ENCODE measurements at places on chromosomes 3 and 15.

GRCh38 chr3:126530171-126531050, 6.5 kb downstream of the CHST13 start:
- DNase-seq: no peak

DNA sequence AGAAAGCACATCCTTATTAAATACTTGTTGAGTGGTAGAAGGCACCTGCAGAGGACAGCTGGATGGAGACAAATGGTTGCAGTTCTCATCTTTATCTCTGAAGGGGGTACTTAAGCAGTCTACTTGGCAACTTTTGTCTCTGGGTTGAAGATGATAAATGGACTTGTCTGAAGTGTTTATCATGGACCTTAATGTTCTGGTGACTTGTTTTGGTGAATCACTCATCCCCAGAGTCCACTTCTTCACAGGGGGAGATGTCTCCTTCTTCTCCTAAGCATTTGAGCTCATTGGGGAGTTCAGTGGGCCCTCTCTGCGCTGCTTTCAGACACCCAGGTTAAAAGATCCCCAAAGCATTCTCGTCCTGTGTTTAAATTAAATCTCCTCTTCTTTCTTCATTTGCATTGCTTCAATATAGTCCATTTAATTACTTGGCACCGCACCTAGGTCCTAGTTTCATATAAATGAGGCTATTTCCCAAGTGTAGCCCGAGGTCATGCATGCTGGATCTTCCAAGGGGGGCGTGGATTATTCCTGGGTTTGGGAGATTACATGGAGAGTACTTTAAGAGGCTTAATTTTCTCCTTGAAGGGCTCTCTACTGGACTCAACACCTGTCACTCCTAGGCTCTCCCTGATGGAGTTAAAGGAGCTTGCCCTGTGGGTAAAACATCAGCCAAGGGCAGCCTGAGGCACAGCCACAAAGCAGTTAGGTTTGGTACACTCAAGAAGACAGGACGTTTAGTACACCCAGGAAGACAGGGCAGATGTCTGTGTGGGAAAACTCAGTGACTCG, 239.3 kb upstream of the C2CD4B start:
- no peak for DNase-seq

GRCh38 chr15:81023483-81024264, 23.0 kb downstream of the TLNRD1 start:
- no peak for DNase-seq

GRCh38 chr3:171801738-171802589, 8.3 kb downstream of the PLD1 start:
- DNase-seq: no peak

DNA sequence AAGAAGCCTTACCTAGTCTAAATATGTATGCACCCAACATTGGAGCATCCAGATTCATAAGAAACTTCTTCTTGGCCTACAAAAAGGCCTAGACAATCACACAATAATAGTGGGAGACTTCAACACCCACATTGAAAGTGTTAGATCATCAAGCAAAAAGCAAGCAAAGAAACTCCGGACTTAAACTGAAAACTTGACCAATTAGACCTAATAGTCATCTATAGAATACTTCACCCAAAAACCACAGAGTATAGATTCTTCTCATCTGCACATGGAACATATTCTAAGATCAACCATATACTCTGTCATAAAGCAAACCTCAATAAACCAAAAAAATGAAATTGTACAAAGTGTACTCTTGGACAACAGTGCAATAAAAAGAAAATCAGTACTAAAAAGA, 22.3 kb upstream of the OR5K4 start:
- no peak for DNase-seq

DNA sequence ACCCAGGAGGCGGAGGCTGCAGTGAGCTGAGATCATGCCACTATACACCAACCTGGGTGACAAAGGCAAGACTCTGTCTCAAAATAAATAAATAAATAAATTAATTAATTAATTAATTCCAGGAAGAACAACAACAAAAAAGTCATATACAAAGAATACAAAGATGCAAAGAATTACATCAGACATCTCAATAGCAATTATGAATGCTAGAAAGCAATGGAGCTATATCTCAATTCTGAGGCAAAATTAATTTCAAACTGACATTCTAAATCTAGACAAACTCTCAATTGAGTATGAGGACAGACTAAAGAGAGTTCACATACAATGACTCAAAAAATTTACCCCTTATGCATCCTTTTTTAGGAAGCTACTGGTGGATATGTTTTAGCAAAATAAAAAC, 69.6 kb upstream of the CTNNB1 start:
- DNase-seq: no peak

DNA sequence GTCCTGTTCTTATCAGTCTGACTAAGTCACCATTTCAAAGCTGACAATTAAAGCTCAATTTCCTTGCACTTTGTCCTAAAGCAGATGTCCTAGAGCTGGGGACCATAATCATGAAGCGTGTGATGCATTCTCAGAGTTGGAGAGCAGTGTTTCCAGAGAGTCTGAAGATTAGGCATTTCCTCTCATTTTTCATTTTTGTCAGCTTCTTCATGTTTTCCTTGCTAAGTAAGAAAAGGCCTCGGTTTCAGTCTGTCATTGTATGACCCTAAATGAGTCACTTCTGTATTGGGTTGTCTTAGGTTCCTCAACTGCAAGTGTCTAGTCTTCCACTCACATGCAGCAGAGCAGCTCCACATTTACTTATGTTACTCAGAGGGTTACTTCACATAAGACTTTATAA, 257.2 kb upstream of the TPRG1 start:
- DNase-seq: no peak

- no peak for DNase-seq
These were observed 368.2 kb downstream of the GABRG3 start for GRCh38 chr15:27339138-27339537.

DNA sequence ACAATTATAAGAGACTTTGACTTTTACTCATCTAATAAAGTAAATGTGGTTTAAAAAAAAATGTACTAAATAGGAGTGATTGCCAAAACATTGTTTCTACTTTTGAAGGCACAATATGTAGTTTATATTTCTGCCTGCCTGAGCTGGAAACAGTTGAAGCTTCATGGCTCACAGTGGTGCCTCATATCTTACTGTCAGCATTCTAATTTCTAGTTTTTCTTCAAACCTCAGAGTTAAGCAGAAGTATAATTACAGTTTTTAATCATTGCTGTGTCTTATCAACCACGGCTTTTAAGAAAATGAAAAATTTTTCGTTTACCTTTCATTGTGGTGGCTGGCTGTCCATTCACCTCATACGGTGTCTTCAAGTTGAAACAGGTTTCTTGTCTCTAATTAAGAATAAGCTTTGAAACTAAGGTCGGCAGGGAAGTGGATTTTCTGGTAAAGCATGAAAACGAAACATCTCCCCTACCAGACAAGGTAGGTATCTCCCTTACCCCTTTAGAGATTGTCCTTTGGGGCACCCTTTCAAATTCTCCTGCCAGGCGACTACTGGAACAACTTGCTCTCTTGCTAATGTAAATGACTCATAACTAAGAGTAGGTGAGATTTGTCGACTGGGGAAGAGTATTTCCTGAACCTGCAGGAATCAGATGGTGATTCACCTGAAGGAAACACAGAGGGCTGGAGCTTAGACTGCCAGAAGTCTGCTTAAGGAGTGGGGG, at the start of gene GPR87:
Gene GPR87 (minus strand): TSS at position 554 of the 725 bp plus-strand sequence. CDS start 16,720 bp downstream, outside the sequence.
- DNase-seq: no peak
